ENCODE measurements at places on chromosomes 4 and X.

DNA sequence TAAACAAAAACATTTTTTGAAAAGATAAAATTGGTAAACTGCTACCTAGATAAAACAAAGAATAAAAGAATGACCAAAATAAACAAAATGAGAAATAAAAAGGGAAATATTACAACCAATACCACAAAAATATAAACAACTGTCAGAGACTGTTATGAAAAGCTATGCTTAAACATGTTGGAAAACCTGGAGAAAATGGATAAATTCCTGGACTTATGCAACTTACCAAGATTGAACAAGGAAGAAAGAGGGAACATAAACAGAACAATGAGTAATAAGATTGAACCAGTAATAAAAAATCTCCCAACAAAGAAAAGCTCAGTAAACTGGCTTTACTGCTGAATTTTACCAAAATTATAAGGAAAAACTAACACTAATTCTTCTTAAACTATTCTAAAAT is 518.7 kb downstream of the GRXCR1 start:
- no peak for DNase-seq

GRCh38 chr4:8427262-8427661 is 13.3 kb downstream of the ACOX3 start:
- DNase-seq: no peak

- no peak for DNase-seq
Observed at GRCh38 chr4:100261346-100261745, 71.1 kb upstream of the DDIT4L start.

DNA sequence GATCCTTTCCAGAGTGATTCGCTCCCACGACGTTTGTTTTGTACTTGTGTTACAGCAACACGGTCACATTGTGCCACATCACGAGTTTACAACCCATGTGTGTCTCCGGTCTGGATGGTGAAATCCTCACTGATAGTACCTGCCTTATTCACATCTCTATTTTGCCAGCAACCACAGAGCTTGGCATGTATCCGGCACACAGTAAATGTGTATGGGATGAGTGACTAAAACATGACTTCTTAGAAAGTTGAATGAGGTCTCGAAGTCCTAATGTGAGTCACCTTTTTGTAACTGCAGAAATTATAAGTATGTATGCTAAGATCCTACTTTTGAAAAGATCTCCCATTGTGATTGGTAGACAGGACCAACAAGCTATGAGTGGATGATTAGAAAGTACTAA is 7.5 kb downstream of the STOX2 start:
- no peak for DNase-seq

DNA sequence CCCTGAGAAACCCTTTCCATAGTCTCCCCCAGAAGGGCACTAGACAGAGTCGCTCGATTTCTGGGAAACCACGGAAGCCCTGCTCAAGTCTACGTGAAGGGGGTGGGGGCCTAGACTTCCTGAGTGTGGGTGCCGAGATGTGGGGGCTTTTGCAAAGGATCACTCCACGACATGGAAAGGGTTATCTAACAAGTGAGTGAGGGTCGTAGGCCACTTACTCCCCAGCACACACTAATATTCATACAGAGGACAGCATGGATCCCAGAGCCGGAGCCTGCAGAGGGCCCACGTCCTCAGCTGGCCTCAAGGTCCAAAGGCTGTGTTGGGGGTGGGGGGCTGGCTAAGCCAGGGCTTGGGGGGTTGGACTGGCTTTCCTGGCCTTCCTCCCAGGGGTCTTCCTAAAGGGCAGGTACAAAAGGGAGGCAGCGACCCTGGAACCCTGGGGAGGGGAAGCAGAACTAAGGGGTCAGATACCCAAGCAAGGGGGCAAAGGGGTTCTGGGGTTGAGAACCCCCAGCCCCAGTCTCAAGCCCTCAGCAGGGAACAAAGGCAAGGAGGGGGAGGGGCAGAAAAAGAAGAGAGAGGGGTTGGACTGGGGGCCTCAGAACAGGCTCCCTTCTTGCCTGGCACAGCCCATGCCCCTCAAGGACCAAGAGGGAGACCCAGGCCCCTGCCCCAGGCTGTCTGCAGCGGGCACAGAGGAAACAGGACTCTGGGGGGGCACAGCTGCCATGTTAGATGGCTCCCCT is 1.6 kb downstream of the HMX1 start:
- no peak for DNase-seq

GRCh38 chr4:21012851-21013331 is 312.6 kb downstream of the PACRGL start:
- no peak for DNase-seq

DNA sequence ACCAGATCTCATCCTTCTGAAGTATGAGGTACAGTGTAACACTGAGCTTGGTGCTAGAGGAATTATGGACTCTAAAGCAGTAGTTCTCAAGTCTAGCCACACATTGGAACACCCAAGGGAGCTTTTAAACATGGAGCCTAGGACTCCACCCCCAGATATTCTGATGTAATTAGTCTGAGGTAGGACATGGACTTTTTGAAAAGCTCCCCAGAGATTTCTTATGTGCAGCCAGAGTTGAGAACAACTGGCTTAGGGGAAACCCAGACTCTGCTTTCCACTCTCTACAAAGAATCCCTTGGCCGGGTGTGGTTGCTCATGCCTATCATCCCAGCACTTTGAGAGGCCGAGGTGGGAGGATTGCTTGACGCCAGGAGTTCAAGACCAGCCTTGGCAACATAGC is 11.6 kb upstream of the GDPD2 start:
- DNase-seq: no peak

- no peak for DNase-seq
Observed at GRCh38 chr4:170497112-170497511, 407.4 kb upstream of the AADAT start.

DNA sequence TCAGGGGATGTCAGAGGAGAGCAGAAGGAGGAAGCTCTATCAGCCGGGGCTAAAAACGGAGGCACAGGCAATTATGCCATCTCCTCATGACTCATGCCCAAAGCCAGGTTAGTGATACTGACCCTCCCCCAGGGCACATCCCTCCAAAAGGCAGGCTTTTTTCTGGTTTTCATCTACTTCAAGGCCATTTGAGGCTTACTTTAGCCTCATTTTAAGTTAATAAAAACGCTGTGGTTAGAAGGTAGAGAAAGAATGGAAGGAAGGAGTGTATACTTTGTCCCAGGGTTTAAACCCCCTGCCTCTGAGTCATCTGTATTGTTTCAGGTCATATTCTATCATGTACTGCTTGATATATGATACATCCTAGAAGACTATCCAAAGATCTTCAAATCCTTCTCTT is 89.7 kb upstream of the NDP start:
- DNase-seq: no peak

DNA sequence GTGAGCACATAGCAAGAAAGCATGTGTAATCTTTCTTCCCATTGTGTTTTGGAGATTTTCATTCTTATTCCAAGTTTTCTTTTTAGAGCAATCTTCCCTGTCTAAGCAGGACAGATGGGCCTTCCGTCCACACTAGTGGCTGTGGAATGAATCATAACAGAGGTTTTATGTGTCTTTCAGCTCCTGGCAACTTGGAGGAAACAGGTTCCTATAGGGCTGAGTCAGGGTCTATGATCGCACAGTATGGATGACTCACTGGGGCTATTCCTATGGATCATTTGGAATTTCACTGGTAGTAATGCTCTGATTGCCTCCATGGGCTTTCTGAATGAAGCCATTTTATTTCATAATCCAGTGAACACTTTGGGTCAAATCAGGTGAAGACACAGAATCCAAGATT is 51.8 kb upstream of the CBLL2 start:
- DNase-seq: no peak

DNA sequence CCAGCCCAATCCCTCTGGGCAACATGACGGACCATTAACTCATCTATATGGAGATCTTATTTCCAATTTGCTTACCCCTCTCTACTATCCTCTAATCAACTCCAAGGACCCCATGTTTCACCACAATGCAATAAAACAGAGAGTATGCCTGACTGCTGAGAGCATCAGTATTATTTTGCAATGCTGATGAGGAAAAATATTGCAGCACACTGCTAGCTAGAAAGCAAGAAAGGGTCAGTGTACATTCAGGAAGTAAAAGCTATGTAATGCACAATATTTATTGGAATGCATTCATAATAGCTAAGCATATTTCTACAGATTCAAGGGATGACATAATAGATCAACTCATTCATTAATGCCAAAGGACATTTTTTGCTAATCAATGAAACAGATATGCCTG is 33.2 kb downstream of the ARAP2 start:
- DNase-seq: no peak

DNA sequence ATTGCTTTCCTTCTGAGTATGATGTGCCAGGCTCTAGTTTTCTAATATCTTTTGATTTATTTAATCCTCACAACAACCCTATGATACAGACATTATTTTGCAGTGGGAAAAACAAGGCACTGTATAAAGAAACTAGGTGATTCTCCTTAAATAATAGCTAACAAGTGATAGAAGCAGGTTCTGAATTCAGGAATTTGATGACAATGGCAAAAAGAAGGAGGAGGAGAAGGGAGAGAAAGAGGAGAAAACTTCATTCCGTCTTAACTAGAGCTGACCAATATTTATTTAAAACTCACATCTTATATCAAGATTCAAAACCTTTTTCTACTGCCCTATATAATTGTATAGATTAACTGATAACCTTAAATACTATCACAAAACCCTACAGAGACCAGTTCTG is 1477.1 kb upstream of the PCDH7 start:
- no peak for DNase-seq

DNA sequence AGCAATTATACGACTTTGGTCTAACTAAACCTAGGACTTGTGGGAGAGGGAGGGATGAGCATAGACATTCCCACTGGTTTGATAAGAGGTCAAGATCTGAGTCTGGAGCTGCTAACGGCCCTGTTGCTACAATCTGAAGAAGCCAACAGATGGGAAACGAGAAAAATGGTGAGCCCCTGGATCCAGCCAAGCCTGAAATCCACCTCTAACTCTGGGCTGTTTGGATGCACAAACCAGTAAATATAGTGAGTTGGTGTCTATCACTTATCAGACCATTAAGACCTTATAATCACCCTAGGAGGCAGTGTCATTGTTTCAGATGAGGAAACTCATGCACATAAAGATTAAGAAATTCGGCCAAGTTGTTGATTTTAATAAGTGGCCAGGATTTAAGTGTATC is 50.5 kb downstream of the ADGRA3 start:
- DNase-seq: no peak

DNA sequence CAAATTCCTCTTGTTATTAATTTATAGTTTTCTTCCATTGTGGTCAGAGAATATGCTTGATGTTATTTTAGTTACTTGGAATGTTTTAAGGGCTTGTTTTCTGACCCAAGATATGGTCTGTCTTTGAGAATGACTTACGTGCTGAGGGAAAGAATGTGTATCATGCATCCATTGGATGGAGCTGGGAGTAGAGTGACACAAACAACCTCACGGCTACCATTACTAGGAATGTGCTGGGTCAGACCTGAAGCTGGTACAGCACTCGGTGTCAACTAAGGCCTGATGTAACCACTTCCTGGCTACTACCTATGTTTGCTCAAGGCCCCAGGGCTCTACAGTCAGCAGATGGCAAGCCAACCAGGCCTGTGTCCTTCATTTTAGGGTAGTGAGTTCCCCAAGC is 257.8 kb downstream of the FAT4 start:
- no peak for DNase-seq

GRCh38 chrX:74232859-74233258 is 71.1 kb upstream of the ZCCHC13 start:
- DNase-seq: peak; percentile 29

GRCh38 chrX:132745593-132745992 is 212.8 kb downstream of the HS6ST2 start:
- no peak for DNase-seq

DNA sequence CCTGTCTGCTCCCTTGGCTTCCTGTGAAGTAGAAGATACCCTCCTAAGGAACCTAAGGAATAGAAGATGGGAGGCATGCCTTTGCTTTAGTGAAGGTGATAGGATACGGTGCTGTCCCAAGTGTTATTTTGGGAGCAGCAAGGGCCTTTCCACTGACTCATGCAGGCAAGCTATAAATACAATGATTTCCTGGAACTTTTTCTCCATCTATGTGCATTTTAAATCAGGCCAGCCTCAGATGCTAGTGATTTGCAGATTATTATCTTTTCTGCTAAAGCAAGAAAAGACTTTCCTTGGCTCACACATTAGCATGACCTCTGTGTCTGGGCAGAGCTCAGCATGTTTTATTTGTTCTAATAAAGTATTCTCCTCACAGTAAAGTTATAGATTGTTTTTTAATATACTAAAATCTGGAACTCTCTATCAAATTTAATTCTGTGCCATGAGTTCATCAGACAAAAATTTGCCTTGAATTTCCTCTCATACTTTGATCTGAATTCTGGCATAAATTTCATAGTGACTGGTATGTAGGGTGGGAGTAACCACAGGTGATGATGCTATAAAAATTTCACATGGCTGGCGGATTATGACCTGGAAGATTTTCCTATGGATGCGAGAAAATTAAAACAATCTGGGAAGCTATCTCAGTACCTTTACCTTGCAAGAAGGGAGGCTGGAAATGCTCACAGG is 131.7 kb downstream of the REPS2 start:
- no peak for DNase-seq

DNA sequence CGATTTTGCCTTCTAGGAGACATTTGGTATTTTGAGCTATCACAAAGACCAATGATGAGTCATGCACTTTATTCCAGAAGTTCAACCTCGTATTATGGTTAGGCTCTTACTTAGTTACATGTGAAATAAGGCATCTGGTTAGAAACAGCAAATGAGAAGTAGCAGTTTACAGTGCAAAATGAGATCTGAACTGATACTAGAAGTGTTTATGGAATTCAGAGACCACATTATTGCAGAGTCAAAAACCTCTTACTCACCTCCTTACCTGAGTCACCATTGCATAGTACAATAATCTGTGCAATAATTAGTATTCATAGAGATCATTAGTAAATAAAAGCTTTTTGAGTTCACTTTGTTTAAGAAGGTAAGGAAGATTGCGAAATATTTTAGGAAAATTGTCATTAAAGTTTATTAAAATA is 38.7 kb downstream of the SEC24B start:
- DNase-seq: no peak
